Amygdala (tissue), 56 donors: ENCODE measurements at places on chromosomes 1 and 21.

DNA sequence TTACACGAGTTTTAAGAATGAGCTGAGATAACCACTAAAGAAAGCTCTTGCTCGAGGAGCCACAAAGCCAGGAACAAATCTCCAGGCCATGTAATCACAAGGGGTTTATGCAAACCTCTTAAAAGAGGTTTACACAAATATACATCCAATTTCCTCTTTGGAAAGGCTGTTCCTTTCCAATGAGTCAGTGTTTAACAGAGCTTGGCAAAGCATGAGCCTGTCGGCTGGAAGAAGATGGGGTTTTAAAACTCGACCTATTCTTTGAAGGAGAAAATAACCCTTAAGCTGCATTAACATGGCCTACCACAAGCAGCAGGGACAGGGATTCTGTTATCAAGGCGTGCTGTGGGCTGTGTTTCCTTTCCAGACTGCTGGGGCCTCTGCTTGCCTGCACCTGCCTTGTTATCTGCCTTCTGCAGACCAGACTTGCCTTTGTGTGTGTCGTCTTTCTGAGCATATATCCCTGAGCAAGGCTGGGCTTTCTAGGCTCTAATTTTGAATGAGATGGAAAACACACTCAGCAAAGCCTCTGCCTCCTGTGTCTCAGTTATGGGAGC, 40.6 kb upstream of the CYP2J2 start:
- DNase-seq: no peak

DNA sequence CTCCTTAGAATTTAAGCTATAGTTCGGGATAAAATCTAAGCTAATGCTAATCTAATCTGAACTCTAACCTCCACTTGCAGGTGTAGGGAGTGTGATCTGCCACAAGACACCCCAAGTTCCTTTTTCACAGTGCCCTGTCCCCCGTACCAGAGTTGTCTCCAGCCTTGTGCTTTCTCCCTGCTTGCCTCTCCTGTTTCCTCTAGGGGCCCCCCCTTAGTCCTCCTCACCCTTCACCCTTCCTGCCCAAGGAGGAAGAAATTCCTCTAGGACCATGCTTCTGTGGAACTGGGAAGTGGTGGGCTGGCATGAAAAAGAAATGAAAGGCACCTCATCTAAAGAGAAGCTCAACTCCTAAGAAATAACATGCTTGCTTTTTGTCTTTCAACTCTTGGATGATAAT, 50.2 kb upstream of the BCL9 start:
- DNase-seq: no peak

GRCh38 chr1:53512807-53513755, 53.9 kb downstream of the DMRTB1 start:
- DNase-seq: no peak

DNA sequence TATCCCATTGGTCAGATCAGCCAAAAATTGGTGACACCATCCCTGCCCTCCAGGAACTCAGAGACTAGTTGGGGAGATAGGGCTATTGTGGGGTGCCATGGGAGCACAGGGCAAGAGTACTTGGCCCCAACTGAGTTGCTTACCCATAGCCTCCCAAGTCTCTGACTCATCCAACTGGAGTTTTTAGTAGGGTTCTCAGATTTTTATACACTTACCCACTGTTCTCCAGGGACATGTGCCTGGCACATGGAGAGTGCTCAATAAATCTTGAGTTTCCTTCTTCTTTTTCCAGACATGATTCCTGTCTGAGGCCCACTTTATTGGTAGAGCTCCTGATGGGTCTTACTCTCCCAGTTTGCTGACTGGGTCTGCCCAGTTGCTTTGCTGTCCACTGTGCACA, 56.7 kb downstream of the OVGP1 start:
- no peak for DNase-seq

GRCh38 chr1:234479310-234479559, 256 bp upstream of the TARBP1 start:
- no peak for DNase-seq

DNA sequence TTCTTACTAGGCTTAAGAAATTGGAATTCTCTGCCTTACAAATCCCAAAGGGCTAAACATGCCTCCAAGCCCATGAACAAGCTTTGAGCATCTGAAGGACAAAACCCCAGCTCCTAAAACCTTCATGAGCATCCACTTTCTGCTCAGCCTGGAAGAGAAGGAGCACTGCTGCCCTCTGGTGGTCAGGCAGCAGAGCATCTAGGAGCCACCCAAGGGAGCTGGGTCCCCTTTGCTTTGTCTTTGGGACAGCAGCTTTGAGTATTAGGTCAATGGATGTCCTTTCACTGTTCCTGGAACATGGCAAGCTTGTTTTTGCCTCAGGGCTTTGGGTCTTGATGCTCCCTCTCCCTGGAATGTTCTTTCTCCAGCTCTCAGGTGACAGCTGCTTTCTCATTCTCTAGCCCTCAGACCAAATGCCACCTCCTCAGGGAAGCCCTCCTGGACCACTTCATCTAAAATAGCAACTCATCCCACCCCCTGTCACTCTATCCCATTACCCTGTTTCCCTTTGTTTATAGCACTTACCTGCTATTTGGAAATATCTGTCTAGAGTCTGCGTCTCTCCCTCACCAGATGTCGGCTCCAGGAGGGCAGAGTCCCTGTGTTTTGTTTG, 25.7 kb downstream of the RAB7B start:
- peak; percentile 70 for DNase-seq

GRCh38 chr1:174017231-174017970, 4.8 kb downstream of the RC3H1 start:
- DNase-seq: no peak

DNA sequence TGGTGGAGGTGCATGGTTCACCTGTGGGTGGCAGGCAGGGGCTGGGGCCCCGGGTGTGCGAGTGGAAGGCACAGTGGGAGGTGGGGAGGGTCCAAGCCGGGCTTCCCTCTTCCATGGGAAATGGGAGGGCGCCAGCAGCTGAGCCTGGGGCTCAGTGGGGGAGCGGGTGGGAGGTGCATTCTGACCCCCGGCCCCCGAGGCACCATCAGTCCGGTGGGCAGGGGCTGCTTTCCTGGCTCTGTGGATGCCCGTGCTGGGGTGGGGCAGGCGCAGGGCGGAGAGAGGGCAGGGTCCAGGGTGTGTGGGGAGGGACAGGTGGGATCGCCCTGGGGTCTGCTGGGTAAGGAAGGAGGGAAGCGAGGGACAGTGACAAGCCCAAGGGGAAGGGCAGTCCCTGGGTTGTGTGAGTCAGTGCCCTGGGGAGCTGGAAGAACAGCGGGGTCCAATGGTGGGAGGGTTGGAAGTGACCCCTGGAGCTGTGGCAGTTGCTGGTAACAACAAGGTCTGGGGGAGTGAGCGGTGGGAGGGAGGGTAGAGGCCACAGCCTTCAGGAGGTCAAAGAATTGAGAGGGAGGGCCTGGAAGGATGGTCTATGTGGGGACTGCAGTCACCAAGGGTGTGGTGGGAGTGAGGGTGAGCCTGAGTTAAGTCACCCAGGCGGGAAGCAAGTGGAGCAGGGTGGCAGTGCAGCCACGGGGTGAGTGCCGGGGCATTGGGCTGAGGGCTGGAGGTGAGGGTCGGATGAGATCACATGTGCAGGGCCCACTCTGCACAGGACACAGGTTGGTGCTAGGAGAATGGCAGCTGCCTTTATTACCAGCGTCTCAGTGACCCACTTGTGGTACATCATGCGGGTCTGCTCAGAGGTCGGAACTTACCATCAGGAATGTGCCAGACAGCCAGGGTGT, 29.6 kb downstream of the LHX4 start:
- DNase-seq: no peak
